ENCODE measurements at places on chromosomes 6 and 20.

- DNase-seq, result no peak
Measured at GRCh38 chr6:13413900-13414555, 73.4 kb downstream of the GFOD1 start.

- no peak for DNase-seq
Measured at GRCh38 chr6:37496951-37497885, 2.5 kb downstream of the CCDC167 start.

- no peak for DNase-seq
Measured at GRCh38 chr6:89941763-89942497, 47.7 kb downstream of the GJA10 start.

- no peak for DNase-seq
Measured at GRCh38 chr6:13763740-13764381, 50.5 kb downstream of the MCUR1 start.

- DNase-seq, result no peak
Measured at GRCh38 chr20:7695051-7695495, 245.2 kb downstream of the HAO1 start.

DNA sequence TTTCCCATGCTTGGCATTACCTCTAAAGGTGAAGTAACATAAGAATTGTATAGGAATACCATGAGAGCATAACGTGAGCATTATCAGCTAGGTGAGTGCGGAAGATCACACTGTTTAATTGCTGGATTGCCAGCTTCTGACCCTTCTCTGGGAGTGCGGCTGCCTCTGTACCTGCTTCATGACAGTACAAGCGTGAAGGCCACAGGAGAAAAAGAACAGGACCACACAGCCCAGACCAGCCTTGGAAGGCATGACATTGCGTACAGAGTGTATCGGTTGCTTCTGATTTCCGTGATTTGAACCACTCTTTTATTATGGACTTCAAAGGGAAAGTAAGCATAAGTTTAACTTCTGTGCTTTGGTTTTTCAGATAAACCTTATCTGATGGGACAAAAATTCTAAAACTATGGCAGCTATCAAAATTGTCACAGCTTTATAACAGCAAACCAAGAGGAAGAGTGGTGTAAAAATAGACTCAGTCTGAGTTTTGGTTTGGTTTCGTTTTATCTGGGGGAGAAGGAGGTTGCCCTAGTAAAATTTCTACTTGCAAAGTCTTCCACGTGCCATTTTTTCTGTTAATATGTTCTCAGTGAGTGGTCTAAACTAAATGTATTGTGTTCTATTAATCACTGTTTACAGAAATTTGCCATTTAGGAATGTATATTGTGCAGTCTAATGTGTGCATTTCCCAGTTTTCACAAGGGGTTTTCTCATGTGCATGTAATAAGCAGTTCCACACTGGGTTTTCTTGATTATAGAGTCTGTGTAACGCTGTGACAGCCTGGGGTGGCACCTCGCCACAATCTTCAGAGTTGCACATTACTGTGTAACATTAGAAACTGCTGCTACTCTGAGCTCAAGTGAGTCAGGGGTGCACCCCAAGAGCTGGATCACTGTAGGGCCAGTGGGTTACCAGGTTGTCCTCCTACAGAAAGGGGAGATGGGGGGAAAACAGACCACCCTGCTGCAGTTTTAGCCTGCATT, 97.3 kb downstream of the RPP40 start:
- DNase-seq, result no peak

- DNase-seq, result no peak
Measured at GRCh38 chr6:105713474-105714118, 310.7 kb upstream of the PREP start.

- DNase-seq, result peak; percentile 67
Measured at GRCh38 chr20:50191544-50192363, 1.1 kb downstream of the CEBPB start.

DNA sequence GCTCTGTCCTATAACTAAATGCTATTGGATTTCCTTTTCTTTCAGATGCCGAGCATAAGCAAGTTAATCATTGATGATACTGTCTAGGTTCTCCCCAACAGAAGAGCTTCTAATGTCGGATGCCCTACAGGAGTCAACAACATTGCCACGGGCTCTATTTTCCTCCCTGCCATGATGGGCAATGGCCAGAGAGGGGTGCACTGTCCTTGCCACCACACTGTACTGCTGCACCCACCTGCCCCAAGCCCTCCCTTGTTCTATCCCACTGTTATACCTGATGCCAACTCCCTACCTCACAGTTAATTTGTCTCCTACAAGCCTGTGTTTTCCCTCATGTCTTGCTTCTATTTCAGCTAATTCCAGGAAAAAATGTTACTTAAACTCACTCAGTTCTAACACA, 773.6 kb upstream of the CHD6 start:
- no peak for DNase-seq

DNA sequence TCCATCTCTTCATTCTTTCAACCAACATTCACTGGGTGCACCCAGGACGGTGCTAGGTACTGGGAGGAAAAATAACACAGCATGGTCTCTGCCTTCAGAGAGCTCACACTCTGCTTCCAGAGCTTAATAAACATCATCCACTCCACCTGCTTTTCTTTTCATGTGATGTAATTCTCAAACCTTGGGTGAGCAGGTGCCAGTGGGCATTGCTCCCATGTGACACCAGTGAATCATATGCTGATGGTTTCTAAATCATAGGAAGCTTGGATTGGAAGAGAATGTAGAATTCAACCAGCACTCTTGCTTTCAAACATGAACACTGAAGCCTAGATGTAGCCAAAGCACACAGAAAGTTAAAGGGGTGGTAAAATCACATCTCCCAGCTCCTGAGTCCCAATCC, 189.8 kb downstream of the FOXA2 start:
- peak; percentile 29 for DNase-seq

GRCh38 chr6:170152124-170152926, 138.6 kb downstream of the DLL1 start:
- peak; percentile 77 for DNase-seq

- no peak for DNase-seq
Measured at GRCh38 chr6:39196673-39197091, 32.6 kb downstream of the KCNK5 start.

DNA sequence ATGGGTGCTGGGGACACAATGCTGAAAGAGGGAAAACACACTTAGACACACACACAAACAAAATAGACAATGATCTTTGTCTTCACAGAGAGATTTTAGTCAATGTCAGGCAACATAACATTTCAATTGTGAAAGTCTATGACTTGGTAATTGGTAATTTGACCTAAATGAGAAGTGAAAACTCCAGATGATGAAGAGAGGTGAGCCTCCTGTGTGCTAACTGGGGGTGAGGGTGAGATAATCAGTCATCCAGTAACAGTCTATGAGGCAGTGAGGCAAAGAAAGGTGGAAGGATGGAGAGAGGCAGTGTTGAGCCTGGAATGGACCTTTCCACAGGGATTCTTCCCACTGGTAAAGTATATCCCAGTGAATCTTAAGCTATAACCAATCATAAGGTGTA, 744.2 kb downstream of the MAFB start:
- DNase-seq, result no peak

DNA sequence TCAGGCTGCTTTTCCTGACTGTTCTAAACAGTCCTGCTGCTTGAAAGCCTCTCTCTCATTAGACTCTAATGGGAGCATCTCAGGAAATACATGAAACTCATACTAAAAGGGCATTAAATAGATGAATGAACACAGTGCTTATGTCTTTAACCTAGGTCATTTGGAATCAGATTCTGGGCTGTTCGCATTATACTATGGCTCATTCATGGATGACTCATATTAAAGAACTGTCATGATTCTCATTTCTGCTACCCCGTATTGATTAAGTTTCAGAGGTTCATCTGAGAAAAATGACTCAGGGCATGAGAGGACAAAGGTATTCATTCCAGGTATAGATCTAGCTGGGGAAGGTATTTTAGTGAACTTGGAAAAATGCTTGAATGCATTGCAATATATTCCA, 335.5 kb downstream of the GJA1 start:
- no peak for DNase-seq

DNA sequence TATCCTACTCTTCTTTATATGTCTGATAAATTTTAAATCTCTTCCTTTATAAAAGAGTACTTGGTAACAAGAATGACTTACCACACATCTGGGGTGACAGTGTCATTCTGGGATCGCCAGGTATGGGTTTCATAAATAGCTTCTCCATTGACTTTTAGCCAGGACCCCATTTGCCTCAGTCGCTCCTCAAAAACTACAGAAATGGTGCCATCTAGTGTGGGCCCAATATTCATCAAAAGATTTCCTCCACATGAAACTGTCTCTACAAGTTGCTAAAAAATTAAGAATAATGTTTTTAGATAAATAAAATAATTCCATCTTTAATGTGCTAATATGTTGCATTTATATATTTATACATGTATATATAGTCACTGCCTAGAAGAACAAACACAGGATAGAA, 9.7 kb downstream of the FUCA2 start:
- DNase-seq, result no peak

DNA sequence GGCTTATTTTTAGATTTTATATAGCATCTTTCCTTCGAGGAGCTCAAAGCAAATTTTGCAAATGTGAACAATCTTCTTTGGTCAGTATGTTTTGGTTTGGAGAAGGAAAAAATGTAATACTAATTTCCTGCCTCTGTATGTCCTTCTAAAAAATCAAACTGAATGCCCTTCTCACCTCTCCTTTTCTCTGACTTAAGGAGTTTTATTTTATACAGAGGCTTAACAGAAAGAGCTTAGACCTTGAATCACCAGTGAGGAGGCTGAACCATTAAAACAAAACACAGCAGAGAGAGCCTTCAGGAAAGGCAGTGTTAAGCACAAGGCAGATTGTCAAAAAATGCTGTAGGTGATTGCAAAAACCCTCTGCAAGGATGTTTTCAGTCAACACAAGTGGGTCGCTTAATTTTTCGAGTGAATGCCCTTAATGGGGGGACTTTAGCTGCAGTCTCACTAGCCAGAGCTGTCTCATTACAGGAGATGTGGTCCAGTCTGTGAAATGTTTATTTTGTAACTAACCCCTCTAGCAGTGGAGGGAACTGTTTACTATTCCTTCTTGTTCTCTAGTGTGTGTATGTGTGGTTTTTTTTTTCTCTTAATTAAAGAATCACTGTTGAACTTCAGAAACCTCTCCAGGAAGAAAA, 481.3 kb upstream of the CITED2 start:
- DNase-seq, result no peak

DNA sequence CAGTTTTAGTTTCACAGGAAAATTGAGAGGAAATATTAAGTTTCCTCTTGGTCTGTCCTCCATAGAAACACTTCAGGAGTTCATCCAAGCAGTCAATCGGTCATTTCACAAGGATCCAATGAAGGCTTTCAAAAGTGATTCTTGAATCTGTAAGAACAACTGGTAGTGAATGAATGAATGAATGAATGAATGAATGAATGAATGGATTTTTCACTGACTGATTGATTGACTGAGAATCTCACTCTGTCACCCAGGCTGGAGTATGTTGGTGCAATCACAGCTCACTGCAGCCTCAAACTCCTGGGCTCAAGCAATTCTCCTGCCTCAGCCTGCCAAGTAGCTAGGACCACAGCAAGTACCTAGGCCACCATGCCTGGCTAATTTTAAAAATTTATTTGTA, 39.4 kb upstream of the TAF8 start:
- no peak for DNase-seq

DNA sequence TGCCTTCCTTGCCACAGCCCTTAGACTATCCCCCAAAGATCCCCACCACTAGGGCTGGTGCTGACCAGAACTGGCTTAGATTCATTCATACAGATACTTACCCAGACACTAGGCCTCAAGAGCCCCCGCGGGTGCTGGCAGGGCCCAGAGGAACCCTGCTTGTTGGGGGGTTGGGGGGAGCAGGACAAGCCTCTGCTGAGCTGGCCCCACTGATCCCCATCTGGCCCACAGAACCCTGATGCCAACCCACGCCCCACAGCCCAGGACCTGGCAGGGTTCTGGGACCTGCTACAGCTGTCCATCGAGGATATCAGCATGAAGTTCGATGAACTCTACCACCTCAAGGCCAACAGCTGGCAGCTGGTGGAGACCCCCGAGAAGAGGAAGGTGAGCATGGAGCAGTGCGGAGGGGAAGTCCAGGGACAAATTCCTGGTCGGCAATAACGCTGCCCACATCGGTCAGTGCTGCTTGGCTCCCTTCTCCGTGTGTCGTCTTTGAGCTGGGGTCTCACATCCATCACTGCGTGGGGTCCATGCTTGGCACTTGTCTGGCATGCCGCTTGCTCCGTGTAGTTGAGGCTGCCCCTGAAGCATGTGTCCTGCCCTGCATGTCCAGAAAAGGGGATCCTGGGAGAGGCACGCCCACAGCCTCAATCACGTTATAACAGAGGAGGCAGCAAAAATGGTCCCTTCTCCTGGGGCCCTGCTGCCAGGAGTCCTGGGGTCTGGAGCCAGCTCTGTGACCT, 15.5 kb upstream of the MYL9 start:
- DNase-seq, result no peak

GRCh38 chr20:39533858-39534257, 571.7 kb downstream of the DHX35 start:
- no peak for DNase-seq

GRCh38 chr6:36867471-36868224, 7.0 kb downstream of the PPIL1 start:
- no peak for DNase-seq

GRCh38 chr6:103273048-103273447, 1586.7 kb downstream of the HACE1 start:
- no peak for DNase-seq

DNA sequence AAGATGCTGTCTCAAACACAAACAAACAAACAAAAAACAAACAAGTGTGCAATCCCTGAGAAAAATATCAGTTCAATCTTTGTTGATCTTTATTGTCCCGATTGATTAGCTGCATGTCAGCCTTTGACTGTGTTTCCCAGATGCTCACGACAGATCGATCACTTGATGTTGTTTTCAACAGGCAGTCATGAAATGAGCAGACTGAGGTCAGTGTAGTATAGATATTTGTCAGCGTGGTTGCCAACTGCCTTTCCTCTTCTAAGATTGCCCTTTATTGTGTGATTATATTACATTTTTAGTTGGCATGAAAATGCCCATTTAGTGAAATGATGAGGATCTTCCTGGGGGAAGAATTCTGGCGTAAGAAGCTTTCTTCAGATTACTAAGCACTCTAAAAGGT, 25.6 kb downstream of the UTRN start:
- DNase-seq, result no peak

DNA sequence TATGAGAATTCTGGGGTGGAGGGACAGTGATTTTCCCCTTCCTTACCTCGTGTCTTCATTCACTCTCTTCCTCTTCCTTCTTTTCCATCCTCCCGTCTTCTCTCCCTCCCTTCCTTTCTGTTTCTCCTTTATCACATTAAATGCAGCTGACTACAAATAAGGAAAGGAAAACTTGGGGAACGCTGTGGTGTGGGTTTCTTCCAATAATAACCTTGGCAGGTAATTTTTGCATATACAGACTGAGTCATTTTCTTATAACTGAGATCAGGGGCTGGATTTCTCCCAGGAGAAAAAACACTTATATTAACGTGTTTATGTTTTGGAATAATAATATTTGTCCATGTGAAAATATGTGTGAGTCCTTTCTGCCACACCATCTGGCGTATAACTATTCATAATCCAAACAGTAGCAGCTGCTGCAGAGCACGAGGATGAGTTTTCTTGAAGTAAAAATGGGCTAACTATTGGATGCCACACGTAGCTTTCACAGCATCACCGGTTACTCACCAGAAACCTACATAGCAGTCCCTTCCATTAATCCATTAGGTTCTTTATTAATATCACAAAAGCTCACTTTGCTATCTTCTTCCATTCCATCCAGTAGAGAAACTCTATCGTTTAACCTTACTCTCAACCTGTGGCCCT, 139.2 kb upstream of the SASH1 start:
- no peak for DNase-seq
